ENCODE measurements at places on chromosomes 2 and 18.
A peak's percentile ranks its signal among the peaks of the same experiment; 100 is the strongest.

- DNase-seq = no peak
These were observed 138.1 kb downstream of the KCNJ3 start for GRCh38 chr2:154836632-154837031.

DNA sequence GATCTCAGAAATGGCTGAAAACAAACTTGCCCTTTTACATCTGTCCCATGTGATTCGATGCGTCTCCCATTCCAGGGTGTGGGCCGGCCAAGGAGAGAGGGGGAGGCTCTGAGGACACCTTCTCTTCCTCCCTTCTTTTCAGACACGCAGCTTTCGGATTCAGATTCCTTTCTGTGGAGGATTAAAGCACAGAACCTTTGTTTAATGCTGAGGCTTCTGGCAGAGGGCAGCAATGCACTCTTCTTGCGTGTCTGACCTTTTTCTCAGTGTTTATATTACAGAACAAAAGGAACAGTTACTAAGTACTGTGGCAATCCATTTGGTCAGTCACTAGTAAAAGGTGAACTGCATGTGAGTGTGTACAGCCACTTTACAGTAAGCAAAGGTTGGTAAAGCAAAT, 268.9 kb upstream of the CCDC68 start:
- peak; percentile 52 for DNase-seq

DNA sequence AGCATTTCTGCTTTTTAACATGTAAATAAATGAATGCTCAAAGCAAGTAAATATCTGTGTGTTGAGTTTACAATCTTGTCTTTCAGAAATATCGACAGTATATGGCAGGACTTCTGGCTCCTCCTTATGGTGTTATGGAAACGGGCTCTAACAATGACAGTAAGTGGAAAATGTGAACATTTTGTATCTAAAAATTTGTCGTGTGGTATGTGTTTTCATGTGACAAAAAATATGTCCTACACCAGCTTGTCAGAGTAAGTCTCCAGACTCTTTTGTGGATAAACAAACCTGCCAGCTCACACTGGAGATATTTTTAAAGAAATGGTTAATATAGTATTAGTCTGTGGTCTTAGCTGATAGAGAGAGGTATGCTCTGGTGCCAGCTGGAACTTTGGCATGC, 157.9 kb upstream of the MAP3K20 start:
- DNase-seq = no peak

GRCh38 chr2:101549371-101549770, 74.5 kb upstream of the RFX8 start:
- no peak for DNase-seq

DNA sequence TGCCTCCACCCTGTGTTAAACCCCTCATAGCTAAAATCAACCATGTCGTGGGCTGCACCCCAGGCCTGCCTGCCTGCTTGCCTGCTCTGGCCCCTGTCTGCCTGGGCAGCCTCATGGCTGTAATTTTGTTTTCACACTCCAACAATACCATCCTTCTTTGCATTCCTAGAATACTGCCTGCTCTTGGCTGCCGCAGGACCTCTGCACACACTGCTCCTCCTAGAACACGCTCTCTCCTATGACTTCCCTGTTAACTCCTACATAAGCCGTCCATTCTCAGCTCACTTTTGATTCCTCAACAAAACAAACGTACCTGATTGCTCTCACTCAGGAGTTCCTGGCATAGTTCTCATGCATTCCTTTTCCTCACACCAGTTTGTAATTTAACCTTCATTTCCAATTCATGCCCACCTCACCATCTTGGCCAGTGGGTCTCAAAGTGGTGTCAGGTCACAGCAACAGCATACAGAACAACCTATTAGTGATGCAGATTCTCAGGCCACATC, 2.5 kb downstream of the UXS1 start:
- no peak for DNase-seq

DNA sequence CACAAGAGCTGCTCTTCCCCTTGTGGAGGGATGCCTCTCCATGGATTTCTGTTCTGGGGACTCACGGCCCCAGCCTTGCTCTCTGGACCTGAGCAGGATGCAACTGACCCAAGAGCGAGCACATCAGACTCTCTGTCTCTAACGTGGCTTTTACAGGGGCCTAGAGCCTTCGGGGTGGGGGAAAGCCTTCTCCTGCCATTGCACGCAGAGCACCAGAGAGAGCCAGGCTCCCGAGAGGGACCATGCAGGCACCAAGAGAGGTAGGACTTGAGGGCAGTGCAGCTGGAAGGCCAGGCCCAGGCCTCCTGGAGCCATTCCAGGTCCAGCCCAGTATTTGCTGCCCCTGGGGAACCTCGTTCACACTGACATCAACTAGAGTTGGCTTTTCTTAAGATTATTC, 475.6 kb upstream of the MYT1L start:
- DNase-seq = no peak

DNA sequence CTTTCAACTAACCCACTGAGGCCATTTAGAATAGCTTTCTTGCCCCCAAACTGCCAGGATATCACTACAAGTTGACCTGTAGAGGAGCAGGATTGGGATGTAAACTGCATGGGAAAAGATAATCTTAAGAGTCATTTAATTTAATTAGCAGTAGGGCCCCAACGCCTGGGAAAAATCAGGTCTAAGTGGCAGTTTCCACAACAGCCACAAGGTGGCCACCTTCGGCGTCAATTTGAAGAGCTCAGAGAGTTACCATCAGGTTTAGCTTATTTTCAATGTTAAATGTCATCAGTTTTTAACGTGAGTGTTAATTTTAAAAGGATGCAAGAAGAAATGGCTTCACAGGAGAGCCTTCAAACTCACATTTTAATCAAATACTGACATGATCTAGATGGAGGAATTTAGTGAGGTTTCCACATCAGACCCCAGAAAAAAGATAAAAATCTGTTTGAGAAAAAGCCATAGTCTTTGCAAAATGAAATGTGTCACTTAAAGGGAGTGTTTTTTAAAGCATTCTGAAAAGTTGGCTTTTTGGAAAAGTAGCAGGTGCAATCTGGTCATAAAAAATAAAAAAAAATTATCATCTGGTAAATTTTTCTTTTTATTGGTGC, 77.3 kb upstream of the UPP2 start:
- peak; percentile 59 for DNase-seq

DNA sequence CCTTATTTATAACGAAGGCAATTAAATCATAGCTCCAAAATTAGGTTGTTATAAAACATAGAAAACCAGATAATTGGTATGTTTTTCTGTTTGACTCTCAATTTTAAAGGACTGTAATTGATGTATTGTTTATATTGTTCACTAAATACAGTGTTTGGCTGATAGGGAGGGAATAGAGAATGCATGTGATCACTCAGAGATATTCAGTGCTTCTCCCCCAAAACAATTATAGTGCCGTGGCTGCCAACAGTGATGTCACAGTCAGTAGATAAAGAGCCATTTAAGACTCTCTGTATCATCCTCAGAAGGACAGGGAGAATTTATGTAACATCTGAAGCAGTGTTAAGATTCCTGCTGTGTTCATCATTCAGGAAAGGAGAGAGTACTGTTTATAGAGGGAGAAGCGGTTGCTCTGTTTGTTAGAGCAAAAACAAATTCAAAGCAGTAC, 69.6 kb downstream of the PHLPP1 start:
- DNase-seq = peak; percentile 79

DNA sequence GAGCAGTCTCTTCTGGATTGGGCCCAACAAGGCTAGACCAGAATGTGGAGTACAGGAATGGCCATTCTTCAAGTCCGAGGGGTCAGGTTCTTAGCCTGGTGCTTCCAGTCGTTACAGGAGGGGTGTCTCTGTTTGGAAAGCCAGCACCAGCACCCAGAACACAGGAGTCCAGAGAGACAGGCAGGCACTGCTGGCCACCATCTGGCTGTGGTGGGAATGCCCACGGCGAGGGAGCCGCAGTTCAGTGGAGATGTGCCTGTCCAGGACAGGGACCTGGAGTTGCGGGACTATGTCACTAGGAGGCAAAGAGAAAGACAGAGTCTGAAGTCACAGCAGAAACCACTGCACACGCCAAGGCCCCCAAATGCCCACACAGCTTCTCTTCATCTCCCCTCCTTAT, 59.1 kb downstream of the TRABD2A start:
- no peak for DNase-seq

GRCh38 chr2:191125646-191126045, 25.1 kb downstream of the STAT4 start:
- no peak for DNase-seq

DNA sequence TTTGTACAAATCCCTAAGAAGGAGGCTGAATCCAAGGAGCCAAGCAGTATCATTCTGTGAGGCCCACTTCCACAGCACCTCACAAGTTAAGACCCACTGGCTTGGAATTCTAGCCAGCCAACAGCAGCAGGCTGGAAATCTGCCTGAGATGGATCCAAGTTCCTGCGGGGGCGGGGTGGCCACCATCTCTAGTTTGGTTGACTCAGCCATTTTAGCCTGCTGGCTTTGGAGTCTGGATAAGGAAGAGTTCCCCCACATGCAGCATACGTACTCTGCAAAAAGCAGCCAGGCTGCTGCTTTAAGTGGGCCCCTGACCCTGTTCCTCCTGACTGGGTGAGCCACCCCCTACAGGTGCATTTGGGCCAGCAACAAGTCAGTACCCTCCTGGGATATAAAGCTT, 65.2 kb downstream of the FARP2 start:
- no peak for DNase-seq

DNA sequence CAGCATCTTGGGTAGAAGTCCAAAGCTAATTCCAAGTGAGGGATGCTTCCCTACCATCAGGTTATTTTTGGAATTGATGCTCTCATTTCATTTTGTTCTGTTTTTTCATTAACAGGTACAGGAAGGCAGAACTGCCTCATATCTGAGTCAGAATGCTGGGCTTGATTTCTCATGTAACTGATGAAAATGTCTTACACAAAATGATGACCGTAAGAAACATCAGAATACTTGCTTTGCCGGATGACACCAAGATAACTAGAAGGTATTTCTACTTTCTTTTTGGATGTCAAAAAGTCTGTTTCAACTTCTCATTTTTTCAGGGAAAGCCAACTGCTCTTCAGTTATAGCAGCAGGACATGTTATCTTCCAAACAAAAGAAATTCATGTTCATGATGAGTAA, 62.6 kb downstream of the ETAA1 start:
- DNase-seq = no peak

GRCh38 chr2:16102976-16103380, 162.6 kb downstream of the MYCN start:
- no peak for DNase-seq

GRCh38 chr2:190718652-190719526, 70.0 kb downstream of the NAB1 start:
- no peak for DNase-seq

DNA sequence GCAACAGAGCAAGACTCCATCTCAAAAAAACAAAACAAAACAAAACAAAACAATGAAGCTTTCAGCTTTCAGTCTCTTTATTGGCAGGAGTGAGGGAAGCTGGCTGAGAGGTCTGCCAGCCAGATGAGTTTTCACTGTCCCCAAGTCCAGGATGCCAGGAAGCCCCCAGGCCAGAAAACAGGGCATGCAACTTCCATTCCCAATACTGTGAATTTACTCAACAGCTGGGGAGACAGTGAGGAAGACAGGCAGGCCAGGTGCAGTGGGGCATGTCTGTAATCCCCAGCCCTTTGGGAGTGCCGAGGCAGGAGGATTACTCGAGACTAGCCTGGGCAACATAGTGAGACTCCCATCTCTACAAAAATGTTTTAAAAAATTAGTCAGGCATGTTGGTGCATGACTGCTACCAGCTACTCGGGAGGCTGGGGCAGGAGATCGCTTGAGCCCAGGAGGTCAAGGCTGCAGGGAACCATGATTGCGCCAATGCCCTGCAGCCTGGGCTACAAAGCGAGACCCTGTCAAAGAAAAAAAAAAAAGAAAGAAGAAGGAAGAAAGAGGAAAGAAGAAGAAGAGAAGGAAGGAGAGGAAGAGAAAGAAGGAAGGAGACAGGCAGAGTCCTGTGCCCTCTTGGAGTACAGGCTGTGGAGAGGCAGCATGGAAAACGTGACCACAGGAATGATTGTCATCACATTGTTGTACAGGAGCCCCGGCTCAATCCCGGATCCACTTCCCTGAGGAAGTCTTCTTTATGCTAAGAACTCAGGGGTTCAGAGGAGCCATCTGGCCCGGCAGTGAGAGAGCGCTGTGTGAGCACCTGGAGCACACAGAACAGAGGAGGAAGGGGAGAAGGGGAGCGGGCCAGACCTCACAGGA, 29.2 kb upstream of the POMC start:
- no peak for DNase-seq

DNA sequence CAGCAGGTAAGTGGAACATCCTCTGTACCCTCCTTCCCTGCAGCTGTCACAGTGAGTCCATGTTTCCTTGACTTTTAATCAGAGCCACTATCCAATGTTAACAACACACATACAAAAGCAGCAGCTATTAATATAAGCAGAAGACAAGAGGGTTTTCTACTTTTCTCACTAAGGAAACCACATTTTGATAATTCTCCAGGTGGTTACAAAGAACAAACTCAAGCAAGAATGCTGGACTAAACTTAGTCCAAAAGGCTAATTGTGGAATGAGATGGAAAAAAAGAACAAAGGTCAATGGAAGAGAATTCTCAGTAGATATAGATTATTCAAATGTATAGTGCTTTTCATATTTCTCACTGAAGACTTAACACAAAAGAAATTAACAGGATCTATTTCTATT, 176.9 kb upstream of the SLC39A10 start:
- DNase-seq = no peak

DNA sequence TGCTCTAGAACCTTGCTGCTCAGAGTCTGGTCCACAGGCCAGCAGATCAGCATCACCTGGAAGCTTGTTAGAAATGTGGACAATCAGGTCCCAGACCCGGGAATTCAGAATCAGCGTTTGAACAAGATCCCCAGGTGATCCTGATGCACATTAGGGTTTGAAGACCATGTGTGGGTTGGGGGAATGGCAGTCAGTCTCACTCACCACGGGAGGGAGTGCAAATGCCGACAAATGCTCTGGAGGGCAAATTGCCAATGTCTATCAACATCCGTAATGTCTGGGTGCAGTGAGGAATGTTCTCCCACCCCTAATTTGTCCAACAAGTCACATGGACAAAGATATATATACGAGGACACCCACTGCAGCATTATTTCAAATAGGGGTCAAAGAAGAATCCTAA, 34.5 kb downstream of the INPP5D start:
- no peak for DNase-seq

DNA sequence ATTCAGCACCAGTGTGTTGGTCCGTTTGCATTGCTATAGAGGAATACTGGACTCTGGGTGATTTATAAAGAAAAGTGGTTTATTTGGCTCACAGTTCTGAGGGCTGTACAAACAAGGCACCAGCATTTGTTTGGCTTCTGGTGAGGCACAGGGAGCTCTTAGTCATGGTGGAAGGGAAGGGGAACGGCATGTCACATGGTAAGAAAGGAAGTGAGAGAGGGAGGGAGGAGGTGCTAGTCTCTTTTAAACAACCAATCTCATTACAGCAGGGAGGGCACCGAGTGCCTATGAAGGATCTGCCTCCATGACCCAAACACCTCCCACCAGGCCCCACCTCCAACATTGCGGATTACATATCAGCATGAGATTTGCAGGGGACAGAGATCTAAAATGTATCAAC, 143.9 kb upstream of the DLX2 start:
- no peak for DNase-seq

GRCh38 chr2:172539767-172540166, 16.1 kb upstream of the PDK1 start:
- no peak for DNase-seq

GRCh38 chr2:27219091-27219490, 1.9 kb downstream of the CAD start:
- no peak for DNase-seq

All from brain (organoid and tissue), 16 donors.